A549 treated with CORT108297 at 1 μM for 4 hours (cell line): ENCODE measurements at places on chromosomes 7 and 10. TPM values are rescaled to one million over a fixed set of nuclear protein-coding genes. Genes with fewer than 3 reads are reported as not detected.

The TMEM176B gene
- total RNA-seq: 0.12 to 0.13 TPM in 2 of 5 replicates, not detected in the others

The HOXA11 gene
- 0.54 to 0.79 TPM (median 0.77 TPM) in 5 replicates for total RNA-seq

The LARP4B gene
- 32.1 to 39.4 TPM (median 36.7 TPM) in 5 replicates for total RNA-seq

The POLR2J2 gene
- 0.10 to 0.75 TPM (median 0.52 TPM) in 5 replicates for total RNA-seq

The FAM25C gene
- 0.53 to 3.3 TPM (median 1.4 TPM) in 4 of 5 replicates, not detected in the other for total RNA-seq

The PHKG1 gene
- 0.31 to 0.83 TPM (median 0.65 TPM) in 5 replicates for total RNA-seq

The PAX4 gene
- not detected in 5 replicates for total RNA-seq

The TEX47 gene
- not detected in 5 replicates for total RNA-seq

The TAF3 gene
- 7.0 to 9.0 TPM (median 7.8 TPM) in 5 replicates for total RNA-seq

The CPN1 gene
- total RNA-seq: 0.14 to 0.32 TPM (median 0.23 TPM) in 5 replicates

The MOGAT3 gene
- not detected in 5 replicates for total RNA-seq

The RBP3 gene
- not detected in 5 replicates for total RNA-seq

The APBB1IP gene
- 8.7 to 9.4 TPM (median 9.1 TPM) in 5 replicates for total RNA-seq

The PKD2L1 gene
- total RNA-seq: 0.03 to 0.07 TPM (median 0.05 TPM) in 3 of 5 replicates, not detected in the others

The GSTO2 gene
- total RNA-seq: 2.1 to 2.3 TPM (median 2.2 TPM) in 5 replicates

The GNAI1 gene
- 32.5 to 39.0 TPM (median 36.2 TPM) in 5 replicates for total RNA-seq

The CC2D2B gene
- total RNA-seq: 0.07 to 0.16 TPM (median 0.13 TPM) in 4 of 5 replicates, not detected in the other

The CHST3 gene
- 34.1 to 43.0 TPM (median 35.6 TPM) in 5 replicates for total RNA-seq

The PCLO gene
- 0.79 to 1.4 TPM (median 0.96 TPM) in 5 replicates for total RNA-seq

The SOSTDC1 gene
- not detected in 5 replicates for total RNA-seq

The PFKP gene
- 465 to 544 TPM (median 523 TPM) in 5 replicates for total RNA-seq

The MMD2 gene
- not detected in 5 replicates for total RNA-seq

The XRCC2 gene
- 3.7 to 6.3 TPM (median 5.4 TPM) in 5 replicates for total RNA-seq

The FANK1 gene
- 2.5 to 4.0 TPM (median 2.8 TPM) in 5 replicates for total RNA-seq

The SLC26A4 gene
- 0.02 to 0.13 TPM (median 0.05 TPM) in 5 replicates for total RNA-seq

The GDI2 gene
- total RNA-seq: 196 to 296 TPM (median 202 TPM) in 5 replicates

The CPXM2 gene
- total RNA-seq: not detected in 5 replicates

The PRSS37 gene
- not detected in 5 replicates for total RNA-seq

The CCDC146 gene
- total RNA-seq: 0.46 to 0.70 TPM (median 0.57 TPM) in 5 replicates

The GFRA1 gene
- 9.5 to 10.8 TPM (median 10.2 TPM) in 5 replicates for total RNA-seq

The PODXL gene
- total RNA-seq: 36.1 to 60.0 TPM (median 47.9 TPM) in 5 replicates

The TFPI2 gene
- 249 to 287 TPM (median 256 TPM) in 5 replicates for total RNA-seq

The IFIT1B gene
- not detected in 5 replicates for total RNA-seq

The CCL24 gene
- total RNA-seq: not detected in 5 replicates

The ADIRF gene
- not detected in 5 replicates for total RNA-seq

The LRRC17 gene
- total RNA-seq: 0.03 to 0.16 TPM (median 0.11 TPM) in 4 of 5 replicates, not detected in the other

The LIPK gene
- total RNA-seq: not detected in 5 replicates

The HOXA5 gene
- 3.9 to 7.1 TPM (median 5.3 TPM) in 5 replicates for total RNA-seq

The PPP1R3C gene
- total RNA-seq: 17.2 to 22.9 TPM (median 20.4 TPM) in 5 replicates

The WNT16 gene
- total RNA-seq: not detected in 5 replicates

The ANKRD1 gene
- 6.5 to 14.5 TPM (median 9.4 TPM) in 5 replicates for total RNA-seq

The TMEM176A gene
- total RNA-seq: not detected in 5 replicates

The OR13A1 gene
- not detected in 5 replicates for total RNA-seq

The TLX1 gene
- total RNA-seq: 0.05 to 0.06 TPM in 2 of 5 replicates, not detected in the others

The BEND7 gene
- 9.5 to 13.6 TPM (median 12.3 TPM) in 5 replicates for total RNA-seq

The CTTNBP2 gene
- total RNA-seq: 0.21 to 0.92 TPM (median 0.41 TPM) in 5 replicates

The NKX1-2 gene
- total RNA-seq: 0.02 to 0.10 TPM in 2 of 5 replicates, not detected in the others

The EZH2 gene
- 21.1 to 25.4 TPM (median 22.2 TPM) in 5 replicates for total RNA-seq

The PIK3CG gene
- total RNA-seq: not detected in 5 replicates

The CCDC172 gene
- total RNA-seq: not detected in 5 replicates

The FBXW4 gene
- 17.3 to 23.3 TPM (median 21.3 TPM) in 5 replicates for total RNA-seq

The TDRD1 gene
- not detected in 5 replicates for total RNA-seq

The SFRP4 gene
- total RNA-seq: 3.3 to 4.1 TPM (median 3.7 TPM) in 5 replicates

The ORC5 gene
- total RNA-seq: 25.3 to 32.9 TPM (median 28.0 TPM) in 5 replicates

The GHITM gene
- total RNA-seq: 201 to 216 TPM (median 207 TPM) in 5 replicates

The PDE6C gene
- not detected in 5 replicates for total RNA-seq

The EGR2 gene
- total RNA-seq: 0.27 to 0.53 TPM (median 0.38 TPM) in 5 replicates
